ENCODE measurements at places on chromosomes 2 and 18.
A peak's percentile ranks its signal among the peaks of the same experiment; 100 is the strongest.

DNA sequence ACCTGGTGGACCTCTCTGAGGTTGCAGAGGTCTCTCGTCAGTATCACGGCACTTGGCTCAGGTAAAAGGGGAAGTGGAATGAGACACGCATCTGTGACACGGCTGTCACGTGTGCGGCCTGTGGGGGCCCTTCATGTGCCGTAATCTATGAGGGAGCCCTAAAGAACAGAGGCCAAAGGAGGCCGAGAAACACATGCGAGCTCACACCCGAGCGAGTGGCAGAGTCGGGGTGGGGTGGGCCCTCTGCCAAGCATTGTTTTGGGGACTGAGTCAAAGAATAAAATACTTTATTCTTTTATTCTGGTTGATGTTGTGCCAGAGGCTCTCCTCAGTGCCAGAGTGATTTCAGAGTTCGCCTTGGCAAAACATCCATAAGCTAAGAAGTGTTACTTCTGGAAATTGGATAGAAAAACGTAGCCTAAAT is 43.3 kb downstream of the PLB1 start:
- no peak for DNase-seq

GRCh38 chr2:216327447-216327935 is 44.8 kb downstream of the MARCHF4 start:
- DNase-seq: no peak

DNA sequence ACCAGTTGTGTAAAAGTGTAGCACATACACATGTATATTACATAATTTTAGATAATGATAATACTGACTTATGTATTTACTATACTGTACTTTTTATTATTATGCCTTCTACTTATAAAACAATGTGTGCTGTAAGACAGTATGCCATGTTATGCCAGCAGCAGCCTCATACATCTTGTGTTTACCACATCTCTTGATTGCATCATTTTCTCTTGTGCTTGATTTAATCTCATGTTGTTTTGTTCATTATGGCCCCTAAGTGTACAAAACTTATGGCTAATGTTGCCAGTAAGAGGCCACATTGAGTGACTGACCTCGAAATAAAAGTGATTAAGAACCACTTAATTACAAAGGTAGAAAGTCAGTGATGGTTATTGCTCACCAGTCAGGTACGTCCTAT is 128.0 kb upstream of the SP5 start:
- no peak for DNase-seq

DNA sequence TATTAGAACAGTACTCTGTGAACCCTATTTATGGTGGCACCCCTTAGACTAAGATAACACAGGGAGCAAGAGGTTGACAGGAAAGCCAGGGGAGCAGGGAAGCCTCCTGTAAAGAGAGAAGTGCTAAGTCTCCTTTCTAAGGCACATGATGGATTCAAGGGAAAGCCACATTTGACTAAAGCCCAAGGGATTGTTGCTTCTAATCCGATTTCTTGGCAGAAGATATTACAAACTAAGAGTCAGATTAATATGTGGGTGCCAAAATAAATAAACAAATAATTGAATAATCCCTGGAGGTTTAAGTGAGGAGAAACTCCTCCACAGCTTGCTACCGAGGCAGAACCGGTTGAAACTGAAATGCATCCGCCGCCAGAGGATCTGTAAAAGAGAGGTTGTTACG is 333.2 kb downstream of the SOX11 start:
- DNase-seq: no peak

DNA sequence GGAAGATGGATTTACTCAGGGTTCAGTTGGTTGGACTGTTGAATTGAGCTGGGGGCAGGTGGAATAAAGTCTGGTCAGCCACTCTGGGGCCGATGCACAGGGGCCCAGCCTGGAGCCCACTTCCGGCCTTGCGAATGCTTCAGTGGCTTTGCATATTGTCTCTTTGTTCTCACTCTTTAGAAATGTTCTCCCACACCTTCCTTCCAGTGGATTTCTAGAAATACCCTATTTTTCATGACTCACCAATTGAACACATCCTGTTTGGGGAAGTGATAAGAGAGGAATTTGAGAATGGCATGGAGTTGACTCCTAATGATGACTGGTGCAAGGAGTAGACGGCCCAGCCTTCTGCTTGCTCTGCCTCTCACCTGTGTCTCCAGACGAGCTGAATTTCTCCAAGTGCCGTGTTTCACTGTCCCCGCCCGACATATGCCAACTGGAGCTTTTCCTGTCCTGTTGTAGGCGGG is 28.1 kb downstream of the ASAP2 start:
- DNase-seq: peak; percentile 21

DNA sequence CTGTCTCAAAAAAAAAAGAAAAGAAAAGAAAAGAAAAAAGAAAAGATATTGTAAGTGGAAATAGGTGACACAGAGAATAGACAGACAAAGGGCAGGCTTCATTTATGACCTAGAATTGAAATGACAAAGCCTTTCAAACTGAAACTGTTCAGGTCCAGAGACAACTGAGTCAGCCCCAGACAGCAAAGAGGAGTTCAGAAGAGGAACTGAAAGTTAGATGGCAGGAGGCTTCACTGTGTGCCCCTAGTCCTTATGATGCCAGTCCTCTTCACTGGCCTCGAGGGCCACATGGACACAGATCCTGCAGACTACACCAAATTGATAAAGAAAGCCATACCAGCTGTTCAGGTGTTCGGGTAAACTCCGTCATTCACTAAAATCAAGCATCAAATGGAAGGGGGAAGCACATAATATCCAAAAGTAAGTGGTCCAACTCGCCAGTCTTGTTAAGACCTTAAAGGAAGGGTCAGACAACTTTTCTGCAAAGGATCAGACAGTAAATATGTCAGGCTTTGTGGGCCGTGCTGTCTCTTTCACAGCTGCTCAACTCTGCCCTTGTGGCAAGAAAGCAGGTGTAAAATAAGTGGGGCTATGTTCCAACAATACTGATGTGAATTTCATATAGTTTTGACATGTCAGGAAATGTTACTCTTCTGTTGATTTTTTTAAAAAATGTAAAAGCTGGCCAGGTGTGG is 231.9 kb upstream of the MGAT5 start:
- no peak for DNase-seq

DNA sequence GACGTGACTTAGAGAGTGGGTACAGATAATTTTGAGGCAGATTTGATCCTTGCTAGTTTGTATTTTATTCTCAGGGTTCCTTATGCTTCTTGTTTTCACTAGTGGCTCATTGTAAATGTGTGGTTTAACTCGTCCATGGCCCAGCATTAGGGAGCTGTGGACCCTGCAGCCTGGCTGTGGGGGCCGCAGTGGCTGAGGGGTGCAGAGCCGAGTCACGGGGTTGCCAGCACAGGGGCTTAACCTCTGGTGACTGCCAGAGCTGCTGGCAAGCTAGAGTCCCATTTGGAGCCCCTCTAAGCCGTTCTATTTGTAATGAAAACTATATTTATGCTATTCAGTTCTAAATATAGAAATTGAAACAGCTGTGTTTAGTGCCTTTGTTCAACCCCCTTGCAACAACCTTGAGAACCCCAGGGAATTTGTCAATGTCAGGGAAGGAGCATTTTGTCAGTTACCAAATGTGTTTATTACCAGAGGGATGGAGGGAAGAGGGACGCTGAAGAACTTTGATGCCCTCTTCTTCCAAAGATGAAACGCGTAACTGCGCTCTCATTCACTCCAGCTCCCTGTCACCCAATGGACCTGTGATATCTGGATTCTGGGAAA is 269.9 kb downstream of the MYT1L start:
- DNase-seq: no peak

DNA sequence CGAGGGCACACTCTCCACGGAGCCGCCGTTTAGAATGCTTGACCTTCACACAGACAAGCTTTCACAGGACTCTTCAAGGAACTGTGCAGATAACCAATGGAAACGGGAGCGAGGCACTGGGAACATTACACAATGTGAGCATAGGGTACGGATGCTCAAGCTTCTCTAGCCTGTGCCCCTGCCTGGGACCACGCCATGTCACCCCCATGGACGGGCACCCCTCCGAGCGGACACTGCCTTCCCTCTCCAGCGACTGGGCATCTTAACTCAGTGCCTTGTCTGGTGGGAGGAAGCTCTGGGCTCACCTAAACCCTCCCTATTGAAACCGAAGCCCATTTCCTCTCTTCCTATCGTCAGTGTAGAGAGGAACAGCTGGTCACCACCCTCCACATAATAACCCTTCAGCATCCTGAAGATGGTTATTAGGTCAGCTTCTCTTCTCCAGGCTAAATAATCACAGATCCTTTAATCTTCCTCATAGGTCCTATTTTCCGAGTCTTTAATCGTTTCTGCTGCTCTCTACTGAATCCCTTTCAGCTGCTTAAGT is 626.7 kb downstream of the GALR1 start:
- no peak for DNase-seq

DNA sequence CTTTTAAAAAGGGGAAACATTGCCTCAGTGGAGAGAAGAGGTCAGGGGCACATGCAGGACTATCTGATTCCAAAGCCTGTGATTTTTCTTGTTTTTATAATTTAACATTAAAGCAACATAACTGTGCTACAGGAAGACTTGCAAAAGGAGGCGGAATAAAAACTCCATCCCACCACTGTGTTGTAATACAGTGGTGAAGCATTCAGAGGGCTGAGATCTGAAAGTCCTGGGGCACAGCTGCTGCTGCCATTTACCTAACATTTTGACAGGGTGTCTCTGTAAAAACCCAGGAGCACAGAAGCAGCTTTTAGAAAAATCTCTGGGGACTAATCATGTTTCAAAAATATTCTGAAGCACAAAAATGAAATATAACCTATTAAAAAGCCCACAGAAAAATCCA is 97.6 kb downstream of the GRB14 start:
- DNase-seq: no peak

- no peak for DNase-seq
Measured at GRCh38 chr18:76894566-76895346, 72.4 kb downstream of the ZNF236 start.

- DNase-seq: no peak
Measured at GRCh38 chr2:144553379-144553778, 33.5 kb upstream of the ZEB2 start.

DNA sequence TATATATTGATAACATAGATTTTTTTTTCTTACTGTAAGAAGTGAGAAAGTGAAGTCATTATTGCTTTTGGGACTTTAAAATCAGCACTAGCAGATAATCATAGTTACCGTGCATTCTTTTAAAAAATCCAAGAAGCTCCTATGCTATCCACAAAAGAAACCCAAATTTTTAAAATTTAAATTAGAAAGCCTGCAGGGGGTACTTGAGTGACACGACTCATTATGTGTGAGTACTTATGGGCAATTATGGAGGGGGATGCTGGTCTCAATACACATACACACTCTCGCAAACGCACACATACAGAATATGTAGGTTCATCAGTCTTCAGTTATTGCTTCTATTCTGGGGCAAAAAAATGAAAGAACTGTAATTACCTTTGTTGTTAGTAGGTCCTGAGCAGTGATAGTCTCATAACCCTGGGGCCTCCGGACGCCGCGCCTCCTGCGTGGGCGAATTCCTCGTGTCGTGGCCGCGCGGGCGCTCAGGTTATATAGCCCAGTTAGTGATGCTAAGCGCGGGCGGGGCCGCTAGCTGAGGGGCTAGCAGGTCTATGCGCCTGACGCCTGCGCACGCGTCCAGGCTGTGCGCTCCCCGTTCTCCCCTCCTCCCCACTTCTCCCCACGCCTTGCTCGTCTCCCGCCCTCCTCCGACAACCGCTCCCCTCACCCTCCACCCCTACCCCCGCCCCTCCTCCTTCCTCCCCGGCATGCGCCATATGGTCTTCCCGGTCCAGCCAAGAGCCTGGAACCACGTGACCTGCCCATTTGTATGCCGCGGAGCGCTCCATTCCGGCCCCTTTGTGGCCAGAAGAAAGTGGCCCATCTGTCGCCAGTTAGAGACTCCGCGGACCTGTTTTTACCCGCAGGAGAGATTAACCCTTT is at the start of gene NEUROD1:
Gene NEUROD1 (minus strand): TSS at position 463 of the 882 bp plus-strand sequence. CDS start 1,657 bp downstream, outside the sequence.
- no peak for DNase-seq

GRCh38 chr2:217382794-217383193 is 522.9 kb upstream of the TNP1 start:
- no peak for DNase-seq

GRCh38 chr18:61471541-61471940 is 138.3 kb downstream of the CDH20 start:
- DNase-seq: no peak

DNA sequence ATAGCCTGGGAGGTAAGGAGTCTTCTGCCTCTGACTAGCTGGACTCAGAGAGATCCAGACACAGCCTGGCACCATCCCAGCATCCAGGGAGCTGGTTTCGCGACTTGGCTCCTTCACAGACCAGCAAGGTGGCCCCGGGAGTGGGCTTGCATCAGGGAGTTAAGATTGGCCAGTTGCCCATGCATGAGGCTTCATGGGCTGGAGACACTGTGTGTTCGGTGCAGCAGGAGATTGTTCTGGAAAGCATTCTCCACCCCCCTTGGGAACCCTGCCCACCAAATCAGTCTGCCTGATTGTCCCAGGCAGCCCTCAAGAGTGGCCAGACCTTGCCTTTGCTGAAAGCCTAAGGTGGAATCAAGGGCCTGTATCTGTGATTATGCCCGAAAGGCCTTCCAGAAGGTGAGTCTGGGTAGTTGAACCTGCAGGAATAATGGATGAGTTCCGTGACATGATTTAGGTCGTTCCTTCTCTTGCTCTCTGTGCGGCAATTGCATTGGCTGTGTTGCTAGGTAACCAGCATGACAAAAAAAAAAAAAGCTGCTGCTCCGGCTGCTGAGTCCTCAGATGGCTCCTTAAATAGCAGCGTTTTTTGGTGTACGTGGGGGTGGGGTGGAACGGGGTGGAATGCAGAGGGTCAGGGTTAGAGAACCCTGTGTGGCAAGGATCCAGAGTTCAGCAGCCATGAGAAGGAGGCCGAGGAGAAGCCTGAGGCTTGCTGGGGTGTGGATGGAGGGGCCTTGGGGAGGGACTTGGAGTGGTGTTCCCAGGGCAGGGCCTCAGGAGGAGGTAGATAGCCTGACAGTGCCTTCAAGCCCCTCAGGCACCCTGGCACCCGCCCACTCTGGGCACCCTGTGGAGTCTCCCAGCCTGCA is 93.0 kb upstream of the MCFD2 start:
- no peak for DNase-seq

DNA sequence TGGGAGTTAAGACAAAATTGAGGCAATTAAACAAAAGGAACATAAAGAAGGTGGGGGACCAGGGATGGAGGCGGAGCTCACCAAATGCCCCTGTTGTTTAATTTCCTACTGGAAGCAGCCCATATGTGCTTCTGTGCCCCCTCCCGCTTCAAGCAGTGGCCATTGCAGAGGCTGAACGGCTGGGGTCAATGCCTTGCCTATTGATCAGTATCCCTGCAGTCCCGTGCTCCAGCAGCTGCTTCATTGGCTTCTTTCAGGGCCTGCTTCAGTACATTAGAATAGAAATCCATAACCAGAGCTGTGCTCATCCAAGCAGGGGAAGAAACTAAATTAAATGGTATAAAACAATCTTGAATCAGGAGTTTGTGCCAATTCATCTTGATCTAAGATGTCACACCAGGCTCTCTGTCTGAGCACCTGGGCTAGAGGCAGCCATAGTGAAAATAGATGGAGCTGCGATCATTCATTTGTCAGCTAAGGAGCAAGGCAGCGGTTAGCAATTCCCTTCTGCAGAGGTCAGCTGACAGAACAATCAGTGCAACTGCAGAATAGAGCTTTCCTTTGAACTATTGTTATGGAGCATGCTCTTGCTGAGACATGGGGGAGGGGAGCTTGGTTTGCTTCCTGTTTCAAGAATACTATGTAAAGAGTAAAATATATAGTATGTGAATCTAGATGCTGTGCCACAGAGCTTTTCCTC is 222.4 kb downstream of the WDR7 start:
- DNase-seq: peak; percentile 5

Data from Kasumi-1 (cell line).